ENCODE measurements at places on chromosomes 4 and X.

- H3K27me3 ChIP-seq = peaks cover 50% of the 10 kb centered on the region
- H3K4me3 ChIP-seq = no peak overlapping the region
- H3K4me1 ChIP-seq = peaks cover 14% of the 10 kb centered on the region
- H3K27ac ChIP-seq = no peak overlapping the region
- H3K36me3 ChIP-seq = peaks cover 1% of the 10 kb centered on the region
Measured at GRCh38 chr4:121462660-121463261, 81.9 kb upstream of the QRFPR start.

- peaks cover 11% of the 10 kb centered on the region for H3K27me3 ChIP-seq
- no peaks in the 10 kb centered on the region for H3K4me1 ChIP-seq
- no peak overlapping the region for H3K27ac ChIP-seq
- H3K4me3 ChIP-seq = no peak overlapping the region
- no peak for DNase-seq
Measured at GRCh38 chrX:68648960-68649359, 1.5 kb downstream of the STARD8 start.

DNA sequence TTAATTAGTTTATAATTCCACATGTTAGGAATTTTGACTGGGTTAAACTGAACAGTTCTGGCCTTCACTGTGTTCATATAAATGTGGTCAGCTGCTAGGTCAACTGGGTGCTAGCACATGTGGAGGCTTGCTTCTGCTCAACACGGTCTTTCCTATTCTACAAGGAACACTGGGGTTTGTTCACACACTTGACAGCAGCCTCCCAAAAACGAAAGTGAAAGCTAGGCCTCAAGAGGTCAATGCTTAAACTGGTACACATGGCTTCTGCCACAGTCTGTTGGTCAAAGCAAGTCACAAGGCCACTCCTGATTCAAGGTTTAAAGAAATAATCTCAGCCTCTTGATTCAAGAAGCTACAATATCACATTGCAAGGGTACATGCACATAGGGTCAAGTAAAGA is 126.5 kb downstream of the QDPR start:
- H3K4me3 ChIP-seq = no peak overlapping the region
- peaks cover 10% of the 10 kb centered on the region for H3K4me1 ChIP-seq
- H3K27me3 ChIP-seq = no peaks in the 10 kb centered on the region

GRCh38 chrX:21932292-21933002 is 8.1 kb upstream of the SMS start:
- H3K4me1 ChIP-seq = peaks cover 33% of the 10 kb centered on the region
- peak; percentile 42 for DNase-seq
- H3K27ac ChIP-seq = peak overlapping the region; percentile 6
- no peak overlapping the region for H3K4me3 ChIP-seq
- no peaks in the 10 kb centered on the region for H3K27me3 ChIP-seq
- H3K36me3 ChIP-seq = peaks cover 10% of the 10 kb centered on the region
